ENCODE measurements at places on chromosomes 12 and 14.

DNA sequence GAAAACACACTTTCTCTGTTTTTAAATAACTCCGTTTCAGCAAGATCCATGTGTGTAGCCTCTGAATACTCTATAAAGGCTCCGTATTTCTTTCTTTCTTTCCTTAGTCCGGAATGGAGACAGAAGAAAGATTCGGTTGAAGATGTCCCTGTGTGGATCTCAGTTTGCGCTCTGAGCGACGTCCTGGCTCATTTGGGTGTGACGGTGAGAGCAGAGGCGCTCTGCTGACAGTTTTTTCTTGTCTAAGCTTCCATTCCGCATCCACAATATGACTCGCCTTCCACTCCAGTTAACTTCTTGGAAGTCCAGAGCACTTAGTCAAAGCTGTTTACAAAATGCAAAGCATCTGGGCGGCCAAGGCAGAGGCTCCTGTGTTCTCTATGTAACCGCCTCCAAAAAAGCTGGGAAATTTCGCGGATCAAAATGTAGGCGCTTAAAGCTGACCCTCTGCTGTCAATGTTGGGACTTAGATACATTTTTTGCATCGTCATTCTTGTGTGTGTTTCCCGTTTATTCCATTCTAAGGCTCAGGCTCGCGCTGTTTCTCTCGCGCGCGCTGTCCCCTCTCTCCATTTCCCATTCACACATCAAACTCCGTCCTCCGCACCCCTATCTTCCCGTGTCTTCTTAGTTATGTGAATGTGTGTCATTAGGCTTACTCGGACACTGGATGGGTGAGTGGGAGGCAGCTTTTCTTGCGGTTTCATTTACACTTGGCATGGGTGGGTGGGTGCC, 880 bp upstream of the FLRT2 start:
- no peak for DNase-seq

- no peak for DNase-seq
Observed at GRCh38 chr12:39905152-39905551, 200.7 kb downstream of the SLC2A13 start.

DNA sequence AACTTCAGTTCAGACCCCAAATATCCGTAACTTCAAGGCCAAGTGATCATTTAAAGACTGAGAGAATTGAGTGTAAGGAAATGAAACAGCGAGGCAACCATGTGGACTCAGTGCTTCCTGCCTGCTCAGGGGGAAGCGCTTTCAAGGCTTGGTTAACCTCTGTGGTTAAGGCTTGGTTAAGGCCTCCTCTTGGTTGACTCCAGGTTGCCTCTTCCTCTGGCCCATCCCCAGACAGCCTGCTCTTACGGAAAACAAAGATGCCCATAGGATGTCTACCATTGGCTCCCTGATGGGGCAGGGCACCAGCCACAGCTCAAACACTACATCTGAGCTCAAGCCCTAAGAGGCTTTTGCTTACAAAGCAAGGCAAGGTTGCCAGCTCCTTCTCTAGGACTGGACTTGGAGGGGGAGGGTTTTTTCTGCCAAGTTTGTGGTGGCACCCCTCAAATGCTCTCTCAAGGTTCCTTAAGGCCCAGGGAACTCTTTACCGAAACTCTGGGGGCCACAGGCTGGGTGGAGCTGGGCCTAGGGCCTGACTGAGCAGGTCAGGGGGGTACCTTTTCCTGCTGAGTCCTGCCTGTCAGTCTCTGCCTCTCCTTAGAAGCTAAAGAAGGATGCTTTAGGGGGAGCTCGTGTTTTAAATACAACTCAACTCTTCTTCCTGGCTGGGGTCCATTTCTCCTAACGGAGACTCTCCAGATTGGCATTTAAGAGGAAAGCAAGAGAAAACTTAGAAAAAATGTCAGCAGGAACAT, 13.7 kb downstream of the COL2A1 start:
- DNase-seq = peak; percentile 74

- no peak for DNase-seq
Observed at GRCh38 chr14:95699412-95699811, 13.2 kb downstream of the TCL1B start.
